ENCODE measurements at places on chromosomes 12 and 14.

DNA sequence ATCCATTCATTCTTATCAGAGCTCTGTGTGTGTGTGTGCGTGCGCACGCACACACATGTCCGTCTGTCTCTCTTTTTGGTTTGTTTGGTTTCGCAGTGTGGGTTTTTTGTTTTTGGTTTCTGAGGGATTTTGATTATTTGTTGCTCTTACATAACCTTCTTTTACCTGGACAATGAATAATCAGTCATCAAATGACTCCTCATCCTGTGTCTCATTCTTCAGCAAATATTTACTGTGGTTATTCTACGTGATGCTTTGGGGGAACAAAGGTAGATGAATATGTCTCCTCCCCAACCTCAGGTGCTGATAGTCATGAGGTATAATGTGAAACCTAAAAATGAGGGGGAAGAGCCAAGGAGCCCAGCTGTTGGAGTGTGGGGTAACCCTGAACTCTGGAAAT, 92.4 kb downstream of the SAMD4A start:
- H3K4me1 ChIP-seq = no peaks in the 10 kb centered on the region
- no peak overlapping the region for H3K4me3 ChIP-seq
- no peak for DNase-seq
- H3K27me3 ChIP-seq = no peaks in the 10 kb centered on the region
- H3K27ac ChIP-seq = no peak overlapping the region
- H3K36me3 ChIP-seq = no peaks in the 10 kb centered on the region

DNA sequence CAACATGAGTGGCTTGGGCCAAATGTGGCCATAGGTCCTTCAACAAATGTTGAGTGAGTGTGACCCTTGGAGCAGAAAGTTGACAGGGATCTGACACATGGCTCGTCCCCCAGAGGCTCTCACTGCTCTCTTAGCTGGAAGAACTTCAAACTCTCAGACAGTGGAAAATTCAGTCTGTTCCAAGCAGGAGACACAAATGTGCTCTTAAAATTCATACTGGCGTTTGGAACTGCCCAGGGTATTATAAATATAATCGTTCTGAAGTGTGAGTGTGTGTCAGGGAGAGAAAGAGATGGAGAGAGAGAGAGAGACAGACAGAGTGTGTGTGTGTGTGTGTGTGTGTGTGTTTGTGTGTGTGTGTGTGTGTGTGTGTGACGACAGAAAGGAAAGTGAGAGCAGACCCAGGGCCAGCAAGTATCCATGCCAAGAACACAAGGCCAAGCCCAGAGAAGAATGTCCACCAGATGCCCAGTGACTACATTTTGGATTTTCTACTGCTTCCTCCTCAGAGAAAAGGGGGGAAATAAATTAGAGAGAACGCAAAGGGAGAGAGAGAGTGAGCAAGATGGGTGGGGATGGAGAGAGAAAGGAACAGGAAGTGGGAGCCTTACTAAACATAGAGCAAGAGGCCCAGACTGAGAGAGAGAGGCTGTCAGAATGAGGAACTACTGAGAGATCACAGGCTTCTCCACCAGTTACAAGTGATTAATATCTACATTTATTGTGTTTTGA, 193.6 kb upstream of the NUDT4 start:
- H3K4me3 ChIP-seq = no peak overlapping the region
- DNase-seq = peak; percentile 30
- no peaks in the 10 kb centered on the region for H3K27me3 ChIP-seq
- H3K36me3 ChIP-seq = no peaks in the 10 kb centered on the region

GRCh38 chr14:64440494-64440893, 24.8 kb upstream of the AKAP5 start:
- H3K27me3 ChIP-seq = no peaks in the 10 kb centered on the region
- no peak overlapping the region for H3K4me3 ChIP-seq
- DNase-seq = no peak
- no peak overlapping the region for H3K27ac ChIP-seq
- H3K4me1 ChIP-seq = no peaks in the 10 kb centered on the region

DNA sequence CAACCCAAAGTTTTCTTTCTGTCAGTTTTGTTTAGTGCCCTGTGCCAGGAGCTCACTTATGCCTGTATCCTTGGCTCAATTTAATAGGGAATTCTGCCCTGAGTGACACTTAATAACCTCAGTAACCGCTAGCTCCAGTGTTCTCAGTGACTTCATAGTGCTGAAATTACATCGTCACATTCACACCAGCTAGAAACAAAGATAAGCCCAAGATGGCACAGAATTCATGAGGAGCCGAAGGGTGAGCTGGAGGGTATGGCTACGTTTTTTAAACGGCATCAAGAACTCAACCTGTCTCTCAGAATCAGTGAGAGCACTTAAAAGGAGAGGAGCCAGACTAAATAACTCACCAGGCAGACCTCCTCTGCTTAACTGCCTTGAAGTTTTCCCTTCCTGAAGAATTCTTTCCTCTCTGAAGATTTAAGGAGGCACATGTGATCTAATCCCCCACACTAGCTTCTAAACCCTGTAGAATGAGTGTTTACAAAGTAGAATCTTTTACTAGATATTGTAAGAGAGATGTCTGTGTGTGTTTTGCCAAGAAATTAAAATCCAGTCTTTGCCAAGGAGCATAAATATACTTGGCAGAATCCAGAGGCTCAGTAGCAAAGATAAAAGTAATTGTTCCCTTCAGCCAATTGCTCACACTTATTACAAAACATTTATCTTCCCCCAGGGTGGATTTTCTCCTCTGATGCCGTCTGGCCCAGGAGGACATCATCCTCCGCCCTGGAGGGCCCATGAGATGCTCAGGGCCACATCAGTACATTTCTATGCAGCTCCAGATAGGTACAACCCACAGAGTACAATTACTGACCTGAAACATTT, 37.3 kb downstream of the PTGER2 start:
- H3K27ac ChIP-seq = no peak overlapping the region
- H3K27me3 ChIP-seq = no peaks in the 10 kb centered on the region
- no peaks in the 10 kb centered on the region for H3K36me3 ChIP-seq
- H3K4me1 ChIP-seq = no peaks in the 10 kb centered on the region

GRCh38 chr12:44246482-44247105, 410.7 kb downstream of the TMEM117 start:
- no peaks in the 10 kb centered on the region for H3K27me3 ChIP-seq
- H3K27ac ChIP-seq = no peak overlapping the region
- H3K36me3 ChIP-seq = no peaks in the 10 kb centered on the region
- H3K4me3 ChIP-seq = no peak overlapping the region
- no peaks in the 10 kb centered on the region for H3K4me1 ChIP-seq
